WTC11 (cell line): ENCODE measurements at places on chromosomes 4 and X.
A peak's percentile ranks its signal among the peaks of the same experiment; 100 is the strongest.

- peak; percentile 21 for DNase-seq
Observed at GRCh38 chr4:28001698-28002097, 1141.1 kb downstream of the STIM2 start.

GRCh38 chr4:45147866-45148265, 421.5 kb upstream of the GNPDA2 start:
- no peak for DNase-seq

- DNase-seq, result peak; percentile 33
Observed at GRCh38 chrX:57528670-57529255, 63.0 kb upstream of the ZXDB start.

DNA sequence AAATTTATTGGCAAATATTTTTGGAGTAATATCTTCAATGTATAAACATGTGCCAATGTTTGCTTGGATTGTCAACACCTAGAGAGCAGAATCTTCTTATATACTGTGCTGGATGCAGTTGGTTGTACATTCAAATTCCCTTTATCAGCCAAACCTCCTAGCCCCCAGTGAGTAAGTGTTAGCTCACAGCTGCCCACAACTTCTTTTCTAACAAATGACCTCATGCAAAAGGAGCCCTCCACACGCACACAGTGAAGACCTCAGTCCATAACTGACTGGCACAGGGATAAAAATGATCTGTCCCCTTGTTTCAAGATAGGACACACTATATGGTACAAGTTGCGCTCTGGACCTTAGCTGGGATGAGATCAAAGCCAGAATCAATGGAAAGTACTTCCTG, 458.0 kb upstream of the NWD2 start:
- DNase-seq, result no peak

DNA sequence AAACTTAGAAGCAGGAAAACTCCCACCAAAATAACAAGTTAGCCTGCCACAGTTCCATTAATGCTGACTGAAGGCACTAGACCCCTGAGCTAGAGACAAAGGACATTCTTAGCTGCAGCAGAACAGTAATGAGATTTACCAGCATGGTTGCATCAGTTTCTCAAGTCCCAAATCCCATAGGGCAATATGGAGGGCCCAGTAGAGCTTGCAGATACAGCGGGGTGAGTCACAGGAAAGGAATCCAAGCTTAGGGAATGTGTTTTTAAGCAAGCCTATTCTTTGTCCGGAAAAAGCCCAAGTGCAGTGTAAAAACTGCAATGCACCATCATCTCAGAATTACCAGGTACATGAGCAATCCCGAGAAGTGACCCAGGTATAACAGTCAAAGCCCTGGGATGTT, 51.3 kb upstream of the EXOC1L start:
- DNase-seq, result no peak

DNA sequence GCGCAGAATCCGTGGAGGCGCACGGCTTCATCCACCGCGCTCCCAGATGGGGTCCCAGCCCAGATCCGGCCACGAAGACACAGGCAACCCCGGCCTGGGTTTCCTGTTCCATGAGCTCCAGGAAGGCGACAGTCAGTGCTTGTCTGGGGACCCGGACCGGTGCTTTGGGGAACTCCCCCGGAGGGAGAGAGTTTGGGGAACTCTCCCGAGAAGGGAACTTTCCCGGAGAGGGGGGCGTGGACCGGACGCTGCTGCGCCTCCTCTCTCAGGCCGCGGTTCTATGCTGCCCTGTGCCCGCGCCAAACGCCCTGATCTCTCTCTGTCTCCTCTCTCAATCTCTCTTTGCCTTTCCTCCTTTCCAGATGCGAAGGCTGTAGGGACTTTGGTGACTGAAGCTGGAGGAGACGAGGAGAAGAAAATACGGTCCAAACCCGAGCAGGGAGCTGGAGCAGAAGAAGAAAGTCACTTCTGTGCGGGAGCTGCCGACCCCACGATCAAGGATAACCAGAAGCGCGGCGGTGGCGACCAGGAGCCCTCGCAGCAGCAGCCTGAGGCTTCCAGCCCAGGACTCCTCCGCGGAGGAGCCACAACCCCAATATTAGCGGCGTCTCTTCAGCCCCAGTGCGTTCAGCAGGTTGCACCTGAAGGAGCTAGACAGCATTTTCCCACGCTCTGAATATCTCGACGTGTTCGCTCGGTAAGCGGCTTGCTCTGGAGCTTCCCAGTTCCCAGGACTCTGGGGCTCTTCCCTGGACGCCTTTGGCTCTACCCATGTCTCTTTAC, 47.6 kb upstream of the NKAP start:
- peak; percentile 36 for DNase-seq

DNA sequence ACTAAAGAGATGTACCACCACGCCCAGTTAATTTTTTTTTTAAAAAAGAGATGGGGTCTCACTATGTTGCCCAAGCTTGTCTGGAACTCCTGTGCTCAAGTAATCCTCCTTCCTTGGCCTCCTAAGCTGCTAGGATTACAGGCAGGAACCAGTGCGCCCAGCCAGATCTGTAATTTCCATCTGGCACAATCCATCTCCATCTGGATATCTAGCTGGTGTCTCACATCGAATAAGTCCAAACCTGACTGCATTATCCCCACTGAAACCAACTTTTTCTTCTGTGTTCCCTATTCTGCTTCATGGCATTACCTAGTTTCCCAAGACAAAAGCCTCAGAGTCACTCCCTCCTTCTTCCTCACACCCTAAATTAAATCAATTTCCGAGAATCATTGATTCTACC, 125.8 kb upstream of the TEX13C start:
- no peak for DNase-seq

DNA sequence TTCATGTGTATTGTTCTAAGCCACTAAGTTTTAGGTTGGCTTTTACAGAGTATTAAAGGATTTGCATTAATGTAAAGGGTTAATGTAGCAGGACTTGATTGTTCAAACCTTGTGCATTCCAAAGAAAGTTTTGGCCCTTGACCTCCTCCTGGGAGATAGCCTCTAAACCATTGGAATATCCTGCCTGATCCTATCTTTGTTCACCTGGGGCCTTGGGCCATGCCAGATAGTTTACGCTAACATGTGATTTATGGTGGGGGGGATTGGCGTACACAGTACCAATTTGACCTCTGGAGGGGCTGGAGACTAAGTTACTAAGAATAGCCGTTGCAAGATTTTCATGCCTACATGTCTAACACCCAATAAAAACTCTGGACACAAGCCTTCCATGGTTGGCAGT, 1002.7 kb upstream of the PABPC4L start:
- DNase-seq, result no peak

GRCh38 chrX:150324919-150325318, 38.2 kb upstream of the MAMLD1 start:
- no peak for DNase-seq

DNA sequence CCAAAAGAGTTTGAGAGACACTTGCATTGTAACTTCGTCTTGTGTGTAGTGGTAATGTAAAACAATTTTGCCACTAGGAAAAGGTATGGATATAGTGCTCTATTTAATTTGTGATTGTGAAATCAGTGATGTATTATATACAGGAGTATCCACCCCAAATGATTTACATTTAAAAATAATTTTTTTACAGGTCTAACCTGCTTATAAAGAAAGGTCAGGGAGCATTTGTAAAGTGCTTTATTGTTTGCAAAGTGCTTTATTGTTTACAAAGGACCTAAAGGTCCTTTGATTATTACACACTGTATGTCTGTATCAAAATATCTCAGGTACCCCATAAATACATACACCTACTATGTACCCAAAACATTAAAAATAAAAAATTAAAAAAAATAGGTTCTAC, 70.3 kb downstream of the DCK start:
- no peak for DNase-seq

DNA sequence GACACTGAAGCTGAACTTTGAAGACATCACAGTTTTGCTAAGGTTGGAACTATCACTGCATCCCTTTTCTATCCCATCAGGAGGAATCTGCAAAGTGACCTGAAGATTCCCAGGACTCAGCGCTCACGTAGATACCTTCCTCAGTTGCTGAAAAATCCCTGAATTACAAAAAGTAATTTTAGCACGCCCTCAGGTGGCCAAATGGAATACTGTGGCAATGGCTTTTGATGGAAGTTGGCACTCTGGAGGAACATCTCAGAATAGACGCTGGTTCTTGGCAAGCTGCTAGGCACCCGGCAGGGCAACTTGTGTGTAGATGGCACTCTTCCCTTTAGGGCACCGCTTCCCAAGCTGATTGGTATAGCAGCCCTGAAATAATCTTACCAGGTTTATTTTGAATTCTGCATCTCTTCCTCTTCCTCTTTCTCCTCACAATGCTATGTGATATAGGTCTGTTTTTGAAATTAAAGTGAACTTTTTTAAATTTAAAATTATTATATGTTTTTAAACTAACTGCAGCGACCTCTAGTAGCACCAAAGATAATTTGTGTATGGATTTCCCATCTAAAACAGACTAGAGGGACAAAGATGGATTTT, 16.3 kb upstream of the ESX1 start:
- DNase-seq, result peak; percentile 58

GRCh38 chr4:151250706-151251105, 26.3 kb upstream of the PRSS48 start:
- DNase-seq, result peak; percentile 44

- DNase-seq, result no peak
Observed at GRCh38 chrX:132292793-132293192, 73.5 kb upstream of the RAP2C start.

DNA sequence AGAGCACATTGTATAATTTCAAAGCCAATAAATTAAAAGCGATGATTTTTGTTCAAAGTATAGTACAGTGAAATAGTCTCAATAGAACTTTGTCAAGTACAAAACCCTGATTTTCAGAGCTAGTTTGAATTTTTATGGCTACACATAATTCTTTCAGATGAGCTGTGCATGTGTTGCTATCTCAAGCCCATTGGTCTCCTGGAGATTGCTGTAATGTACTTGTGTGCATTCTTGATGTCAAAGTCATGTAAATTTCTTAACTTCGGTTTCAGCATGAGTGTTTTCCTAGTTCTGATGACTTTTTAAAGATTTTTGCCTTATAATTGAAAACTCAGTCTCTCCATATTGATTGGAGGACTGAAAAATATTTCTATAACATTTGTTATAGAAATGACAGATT, 200.8 kb downstream of the CEP135 start:
- no peak for DNase-seq

DNA sequence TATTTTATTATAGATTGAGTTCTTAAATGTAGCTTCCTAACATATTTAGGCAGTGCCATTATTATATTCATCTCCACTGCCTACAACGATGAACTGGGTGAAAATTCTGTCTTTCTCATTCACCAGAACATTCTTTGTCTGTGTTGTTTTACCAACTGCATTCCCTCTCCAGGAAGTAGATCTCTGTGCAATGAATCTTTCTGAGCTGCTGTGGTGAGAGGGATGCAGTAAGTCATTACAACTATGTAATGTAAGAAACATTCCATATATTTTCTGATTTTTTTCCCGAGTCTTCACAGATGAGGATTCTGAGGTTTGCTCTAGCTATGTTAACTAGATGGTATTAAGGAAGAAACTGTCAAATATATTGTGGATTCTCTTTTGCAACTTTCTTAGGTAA, 811.9 kb upstream of the PCDH7 start:
- DNase-seq, result no peak

- no peak for DNase-seq
Observed at GRCh38 chr4:28842271-28842670, 1877.9 kb upstream of the PCDH7 start.

GRCh38 chrX:132877954-132878536, 80.4 kb downstream of the HS6ST2 start:
- DNase-seq, result no peak

GRCh38 chr4:86633854-86634253, 39.7 kb downstream of the PTPN13 start:
- DNase-seq, result no peak

- DNase-seq, result peak; percentile 29
Observed at GRCh38 chrX:16469870-16470269, 180.1 kb upstream of the S100G start.

- DNase-seq, result no peak
Observed at GRCh38 chr4:91448668-91449330, 855.0 kb upstream of the GRID2 start.

DNA sequence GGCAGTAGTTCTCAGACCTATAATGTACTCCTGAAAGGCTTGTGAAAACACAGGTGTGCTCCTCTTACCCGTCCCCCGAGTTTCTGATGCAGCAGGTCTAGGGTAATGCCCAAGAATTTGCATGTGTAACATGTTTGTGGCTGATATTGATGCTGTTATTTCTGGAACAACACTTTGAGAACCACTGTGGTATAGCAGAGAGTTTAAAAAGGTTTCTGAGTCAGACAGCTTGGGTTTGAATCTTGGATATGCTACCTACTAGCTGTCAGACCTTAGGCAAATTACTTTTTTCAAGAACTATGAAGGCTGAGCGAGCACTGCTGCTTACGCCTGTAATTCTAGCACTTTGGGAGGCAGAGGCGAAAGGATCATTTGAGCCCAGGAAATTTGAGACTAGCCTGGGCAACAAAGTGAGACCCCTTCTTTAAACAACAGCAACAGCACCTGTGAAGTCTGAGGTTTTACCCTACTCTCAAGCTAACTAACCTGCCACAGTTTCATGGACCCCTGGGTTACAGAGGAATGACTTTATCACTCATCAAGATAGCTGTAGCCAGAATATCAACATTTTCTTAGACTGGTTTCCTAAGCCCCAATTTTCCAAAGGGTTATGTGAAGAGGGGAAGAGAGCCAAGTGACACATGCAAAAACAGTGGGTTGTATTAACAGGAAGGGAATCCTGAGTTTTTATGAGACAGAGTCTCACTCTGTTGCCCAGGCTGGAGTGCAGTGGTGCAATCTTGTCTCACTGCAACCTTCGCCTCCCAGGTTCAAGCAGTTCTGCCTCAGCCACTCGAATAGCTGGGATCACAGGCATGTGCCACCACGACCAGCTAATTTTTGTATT, 5.1 kb downstream of the AFF1 start:
- no peak for DNase-seq

DNA sequence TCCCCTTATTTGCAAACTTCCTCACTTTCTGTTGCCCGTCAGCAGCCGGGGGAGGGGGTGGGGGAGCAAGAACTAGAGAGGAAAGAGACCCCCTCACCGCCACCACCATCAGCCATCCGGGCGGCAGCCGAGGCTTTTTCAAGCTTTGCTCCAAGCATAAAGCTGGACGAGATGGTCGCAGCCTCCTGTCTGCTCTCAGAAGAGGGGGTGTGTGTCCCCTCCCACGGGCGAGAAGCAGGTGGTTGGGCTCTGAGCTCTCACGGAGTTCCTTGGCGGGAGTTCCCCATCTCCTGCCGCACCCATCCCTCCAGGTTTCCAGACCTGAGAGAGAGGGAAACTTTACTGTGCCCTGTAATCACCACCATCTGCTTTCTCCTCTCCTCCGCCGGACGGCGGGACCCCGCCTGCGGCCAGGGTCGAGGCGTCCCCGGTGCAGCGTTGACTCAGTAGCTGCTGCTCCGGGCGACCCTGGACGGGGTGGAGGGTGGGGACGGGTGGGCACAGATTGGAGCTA, 4.7 kb upstream of the ARX start:
- DNase-seq, result no peak

DNA sequence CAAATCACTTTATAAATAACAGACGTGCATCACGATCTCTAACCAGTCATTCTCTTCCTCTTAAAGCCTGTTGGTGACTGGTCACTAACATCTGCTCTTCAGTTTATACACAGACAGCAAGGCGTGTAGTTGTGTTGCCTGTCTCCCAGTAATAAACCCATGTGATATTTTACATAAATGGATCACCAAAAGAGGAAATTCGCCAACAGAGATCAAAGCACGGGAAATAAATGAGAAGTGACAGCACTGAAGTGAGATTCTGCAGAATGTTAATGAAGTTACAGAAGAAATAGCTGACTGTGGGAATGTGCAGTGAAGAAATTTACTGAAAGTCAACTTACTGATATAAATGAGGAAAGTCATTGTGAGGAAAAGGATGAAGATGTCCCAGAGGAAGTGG, 47.0 kb downstream of the AFF1 start:
- no peak for DNase-seq
